ENCODE measurements at places on chromosomes 3 and 15.
A peak's percentile ranks its signal among the peaks of the same experiment; 100 is the strongest.

GRCh38 chr3:5389057-5389456 lies 201.6 kb downstream of the EDEM1 start:
- DNase-seq, result no peak
- H3K4me3 ChIP-seq, result no peak overlapping the region

GRCh38 chr3:197500812-197501211 lies 55.0 kb downstream of the BDH1 start:
- no peak overlapping the region for H3K27ac ChIP-seq
- no peaks in the 10 kb centered on the region for H3K27me3 ChIP-seq
- H3K4me1 ChIP-seq, result no peaks in the 10 kb centered on the region

DNA sequence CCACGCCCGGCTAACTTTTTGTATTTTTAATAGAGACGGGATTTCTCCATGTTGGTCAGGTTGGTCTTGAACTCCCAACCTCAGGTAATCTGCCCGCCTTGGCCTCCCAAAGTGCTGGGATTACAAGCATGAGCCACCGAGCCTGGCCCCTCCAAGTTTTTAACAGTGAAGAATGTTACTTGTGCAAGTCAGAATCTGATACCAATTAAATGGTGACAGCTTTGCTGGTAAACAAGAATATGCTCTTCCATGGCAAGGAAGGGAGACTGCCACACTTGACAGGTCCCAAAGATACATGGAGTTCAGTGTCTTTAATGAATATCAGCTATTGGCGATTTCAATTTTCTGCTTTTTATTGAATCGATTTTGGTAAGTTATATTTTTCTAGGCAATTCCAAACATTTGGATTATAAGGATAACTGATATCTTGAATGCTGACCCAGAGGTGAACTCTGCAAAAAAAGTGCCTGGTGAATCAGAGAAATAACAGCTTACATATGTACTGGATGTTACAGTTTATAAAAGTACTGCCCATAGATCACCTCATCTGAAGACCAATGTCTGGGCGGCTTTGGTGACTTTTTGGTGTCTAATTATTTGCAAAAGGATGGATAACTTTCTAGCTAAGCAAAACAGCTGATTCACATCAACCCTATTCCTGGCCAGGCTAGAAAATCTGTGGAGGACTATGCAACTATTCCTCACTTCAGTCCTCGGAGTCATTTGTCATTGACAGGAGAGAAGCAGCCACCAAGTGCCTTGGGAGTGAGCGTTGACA lies 1.2 kb downstream of the PARP16 start:
- H3K27ac ChIP-seq, result peak overlapping the region; percentile 64
- peaks cover 5% of the 10 kb centered on the region for H3K36me3 ChIP-seq
- H3K27me3 ChIP-seq, result no peaks in the 10 kb centered on the region
- H3K4me3 ChIP-seq, result peak overlapping the region; percentile 95

DNA sequence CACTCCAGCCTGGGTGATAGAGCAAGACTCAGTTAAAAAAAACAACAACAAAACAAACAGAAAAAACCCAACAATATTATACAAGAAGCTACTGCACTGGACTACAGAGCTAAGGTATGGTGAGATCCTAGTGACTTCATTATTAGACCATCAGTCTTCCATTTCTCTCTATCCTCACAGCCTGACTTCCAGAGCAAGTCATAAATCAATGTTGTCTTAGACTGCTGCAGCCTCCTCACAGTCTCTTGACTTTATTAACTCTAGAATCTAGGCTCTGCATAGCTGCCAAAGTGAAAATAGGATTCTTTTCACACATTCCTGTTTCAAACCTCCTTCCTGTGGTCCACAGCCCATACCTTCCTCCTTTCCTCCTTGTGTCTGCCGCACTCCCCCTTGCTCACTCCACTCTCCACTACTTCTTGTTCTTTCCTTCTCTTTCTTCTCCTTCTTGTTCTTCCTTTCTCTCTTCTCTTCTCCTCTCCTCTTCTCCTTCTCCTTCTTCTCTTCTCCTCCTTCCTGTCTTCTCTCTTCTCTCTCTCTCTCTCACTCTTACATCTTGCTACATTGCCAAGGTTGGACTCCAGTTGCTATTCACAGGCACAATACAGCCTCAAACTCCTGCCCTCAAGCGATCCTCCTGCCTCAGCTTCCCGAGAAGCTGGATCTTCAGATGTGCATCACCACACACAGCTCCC lies 49.4 kb downstream of the CCR4 start:
- DNase-seq, result no peak
- H3K27ac ChIP-seq, result peak overlapping the region; percentile 69
- H3K4me1 ChIP-seq, result peaks cover 71% of the 10 kb centered on the region
- H3K27me3 ChIP-seq, result no peaks in the 10 kb centered on the region

GRCh38 chr3:147397875-147398812 lies 8.2 kb downstream of the ZIC4 start:
- H3K36me3 ChIP-seq, result peaks cover 7% of the 10 kb centered on the region
- H3K4me1 ChIP-seq, result no peaks in the 10 kb centered on the region
- no peak for DNase-seq
- H3K27ac ChIP-seq, result no peak overlapping the region

DNA sequence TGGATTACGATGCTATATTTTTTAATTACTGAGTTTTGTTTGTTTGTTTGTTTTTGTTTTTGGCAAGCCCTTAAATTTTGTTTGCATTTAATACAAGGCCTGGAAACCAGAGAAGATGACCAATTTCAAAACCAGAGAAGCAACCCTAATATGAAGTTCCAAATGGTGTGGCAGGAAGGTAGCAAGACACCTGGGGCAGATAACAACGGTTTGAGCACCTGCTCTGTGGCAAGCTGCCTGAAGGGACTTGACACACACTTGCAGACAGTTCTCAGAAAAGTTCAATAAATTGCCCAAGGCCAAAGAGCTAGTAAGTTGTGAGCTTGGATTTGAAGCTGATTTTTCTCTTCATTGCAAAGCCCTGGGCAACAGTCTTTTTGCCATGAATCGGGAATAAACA lies 151.2 kb upstream of the UBE2E1 start:
- H3K4me3 ChIP-seq, result no peak overlapping the region
- peaks cover 10% of the 10 kb centered on the region for H3K4me1 ChIP-seq
- H3K27ac ChIP-seq, result no peak overlapping the region

DNA sequence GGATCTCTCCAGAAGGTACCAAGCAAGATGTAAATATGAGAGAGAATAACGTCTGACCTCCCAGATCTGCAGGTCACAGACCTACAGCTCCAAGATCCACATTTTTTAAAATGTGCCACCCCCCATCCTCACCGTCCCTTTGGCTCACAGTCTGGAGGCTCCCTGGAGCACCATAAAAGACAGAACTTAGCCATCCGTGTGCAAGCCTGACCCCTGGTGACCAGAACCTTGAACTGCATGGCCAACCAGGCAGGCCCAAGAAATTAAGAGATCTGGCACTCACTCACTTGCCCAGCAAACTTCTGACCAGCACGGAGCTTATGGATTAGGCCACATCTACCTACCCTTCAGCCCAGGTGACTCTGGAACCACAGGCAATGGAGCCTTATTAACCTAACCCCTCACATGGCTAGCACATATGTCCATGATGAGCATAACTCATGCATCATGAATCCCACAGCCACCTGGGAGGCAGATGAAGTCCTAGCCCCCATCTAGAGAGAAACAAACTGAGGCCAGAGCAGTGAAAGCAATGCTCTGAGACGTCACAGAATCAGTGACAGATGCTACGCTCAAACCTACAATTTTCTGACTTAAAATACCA lies 275.3 kb downstream of the UACA start:
- peaks cover 49% of the 10 kb centered on the region for H3K27me3 ChIP-seq
- peaks cover 76% of the 10 kb centered on the region for H3K4me1 ChIP-seq

DNA sequence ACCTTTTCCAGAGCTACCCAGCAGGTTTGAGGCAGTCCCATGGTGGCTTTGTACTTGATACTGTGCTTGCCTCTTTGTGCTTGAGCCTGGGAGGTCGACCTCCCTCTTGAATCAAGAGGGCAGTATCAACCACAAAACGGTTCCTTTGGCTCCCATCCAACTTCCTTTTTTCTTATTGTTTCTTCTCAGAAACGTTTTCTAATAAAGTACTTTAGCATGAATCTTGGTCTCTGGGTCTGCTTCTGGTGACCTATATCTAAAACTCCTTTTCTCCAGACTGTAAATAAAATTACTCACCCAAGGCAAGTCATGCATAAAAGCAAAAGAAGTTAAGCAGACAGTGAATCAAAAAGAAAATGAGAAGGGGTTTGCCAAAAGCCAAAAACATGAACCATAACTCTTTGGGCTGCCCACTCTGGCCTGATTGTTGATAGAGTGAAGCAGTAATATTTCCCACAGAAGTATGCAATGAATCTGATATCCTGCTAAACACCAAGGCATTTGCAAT lies 112.2 kb upstream of the SLC4A7 start:
- H3K4me1 ChIP-seq, result peaks cover 33% of the 10 kb centered on the region
- H3K36me3 ChIP-seq, result no peaks in the 10 kb centered on the region
- peak overlapping the region; percentile 8 for H3K27ac ChIP-seq
- DNase-seq, result peak; percentile 21
- H3K4me3 ChIP-seq, result peak overlapping the region; percentile 24

GRCh38 chr3:152899306-152899705 lies 64.4 kb downstream of the P2RY1 start:
- H3K36me3 ChIP-seq, result no peaks in the 10 kb centered on the region
- DNase-seq, result no peak
- H3K4me1 ChIP-seq, result no peaks in the 10 kb centered on the region
- H3K4me3 ChIP-seq, result no peak overlapping the region

DNA sequence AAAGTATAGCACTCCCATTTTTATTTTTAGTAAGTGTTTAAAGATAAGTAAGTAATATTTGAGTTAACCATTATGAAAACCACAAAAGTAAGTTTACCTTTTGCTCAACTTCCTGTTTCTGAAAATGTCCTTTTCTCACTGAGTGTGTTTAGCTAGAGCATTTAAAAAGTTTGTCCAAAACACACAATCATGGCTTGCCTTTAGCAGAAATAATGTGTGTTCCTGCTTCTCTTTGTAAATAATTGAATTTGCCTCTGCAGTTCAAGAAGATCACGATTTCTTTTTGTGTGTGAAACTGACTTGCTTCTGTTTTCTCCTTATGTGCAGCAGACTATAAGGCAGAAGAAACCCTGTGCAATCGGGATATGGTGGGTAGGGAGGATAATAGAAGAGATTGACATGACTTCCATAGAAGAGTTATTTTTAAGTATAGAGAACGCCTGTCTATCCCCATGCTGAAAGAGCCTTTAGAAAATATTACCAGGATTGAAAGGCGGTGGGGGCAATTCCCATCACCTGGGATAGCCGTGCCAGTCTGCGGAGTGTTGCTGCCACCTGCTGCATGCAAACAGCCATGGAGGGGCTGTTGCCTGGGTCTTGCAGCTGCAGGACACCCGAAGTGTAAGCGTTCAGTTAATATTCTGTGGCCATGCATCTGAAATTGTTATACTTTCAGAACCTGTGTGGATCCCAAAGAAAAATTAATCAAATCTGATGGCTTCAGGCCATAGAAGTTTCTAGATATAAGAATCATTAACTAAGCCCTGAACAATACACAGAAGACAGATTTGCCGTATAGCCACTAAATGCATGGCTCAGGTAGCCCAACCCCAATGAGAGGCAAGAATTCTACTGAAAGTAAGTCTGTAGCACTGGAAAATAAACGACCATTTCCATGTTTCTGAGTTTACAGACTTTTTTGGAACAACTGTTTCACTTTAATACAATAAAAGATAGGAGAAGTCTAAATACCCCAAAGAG lies 2.4 kb upstream of the CD96 start:
- DNase-seq, result peak; percentile 65
- H3K4me1 ChIP-seq, result peaks cover 73% of the 10 kb centered on the region
- peak overlapping the region; percentile 89 for H3K27ac ChIP-seq

- H3K4me3 ChIP-seq, result no peak overlapping the region
- H3K4me1 ChIP-seq, result no peaks in the 10 kb centered on the region
- DNase-seq, result no peak
- no peaks in the 10 kb centered on the region for H3K36me3 ChIP-seq
- no peak overlapping the region for H3K27ac ChIP-seq
These were observed 8.7 kb upstream of the RFX7 start for GRCh38 chr15:56252386-56252785.

- no peaks in the 10 kb centered on the region for H3K4me1 ChIP-seq
- no peaks in the 10 kb centered on the region for H3K36me3 ChIP-seq
- no peak overlapping the region for H3K4me3 ChIP-seq
These were observed 21.4 kb upstream of the DPH6 start for GRCh38 chr15:35567392-35567791.

DNA sequence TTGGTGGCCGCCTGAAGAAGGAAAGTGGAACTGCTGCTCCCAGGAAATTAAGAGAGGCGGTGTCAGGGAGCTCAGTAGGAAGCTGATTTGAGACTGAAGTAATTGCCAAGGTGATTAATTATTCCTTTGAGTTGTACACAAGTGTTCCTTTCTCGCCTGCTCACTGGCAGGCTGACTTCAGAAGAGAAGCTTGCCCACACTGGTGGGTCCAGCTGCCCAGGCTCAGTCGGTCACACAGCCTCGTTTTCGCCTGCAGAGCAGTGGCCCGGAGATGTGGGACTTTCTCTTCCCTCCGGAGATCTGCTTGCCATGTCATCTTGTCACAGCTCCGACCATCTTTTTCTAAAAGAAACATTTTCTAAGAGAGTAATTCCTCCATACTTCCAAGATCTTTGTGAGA lies 478.0 kb downstream of the MCTP2 start:
- DNase-seq, result no peak
- peaks cover 6% of the 10 kb centered on the region for H3K27me3 ChIP-seq
- no peaks in the 10 kb centered on the region for H3K36me3 ChIP-seq
- no peak overlapping the region for H3K4me3 ChIP-seq

DNA sequence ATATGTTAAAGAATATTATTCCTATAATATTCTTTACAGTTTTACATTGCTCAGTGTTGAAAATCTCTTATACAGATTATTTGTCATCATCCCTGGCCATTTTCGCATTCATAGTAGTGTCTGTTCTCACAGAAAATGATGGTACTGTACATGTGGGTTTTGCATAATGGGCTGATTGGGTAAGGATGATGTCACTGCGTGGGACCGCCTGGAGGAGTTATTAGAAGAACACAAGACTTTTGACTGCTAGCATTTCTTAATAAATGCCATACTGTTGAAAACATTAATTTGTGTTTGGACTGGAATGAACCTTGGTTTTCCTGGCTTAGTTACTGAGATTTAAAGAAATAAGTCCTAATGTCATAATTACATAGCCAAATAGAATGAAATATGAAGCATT lies 20.3 kb downstream of the LRCH3 start:
- peaks cover 2% of the 10 kb centered on the region for H3K36me3 ChIP-seq
- no peak for DNase-seq
- H3K4me1 ChIP-seq, result peaks cover 33% of the 10 kb centered on the region
- H3K27me3 ChIP-seq, result no peaks in the 10 kb centered on the region

GRCh38 chr15:58463815-58464650 lies 32.2 kb downstream of the LIPC start:
- peaks cover 89% of the 10 kb centered on the region for H3K4me1 ChIP-seq
- H3K27ac ChIP-seq, result no peak overlapping the region
- no peaks in the 10 kb centered on the region for H3K27me3 ChIP-seq
- peak overlapping the region; percentile 41 for H3K4me3 ChIP-seq
- DNase-seq, result no peak

GRCh38 chr15:92907896-92908712 lies 8.0 kb downstream of the CHD2 start:
- H3K27ac ChIP-seq, result peak overlapping the region; percentile 97
- H3K4me3 ChIP-seq, result peak overlapping the region; percentile 99
- no peaks in the 10 kb centered on the region for H3K27me3 ChIP-seq
- peaks cover 15% of the 10 kb centered on the region for H3K36me3 ChIP-seq
- H3K4me1 ChIP-seq, result peaks cover 92% of the 10 kb centered on the region

Measured in activated T-cell treated with anti-CD3 and anti-CD28 coated beads, Interleukin-2, amount 50 U/mL, for 72 hours (primary cell).